ENCODE measurements at places on chromosomes 5 and 9.

DNA sequence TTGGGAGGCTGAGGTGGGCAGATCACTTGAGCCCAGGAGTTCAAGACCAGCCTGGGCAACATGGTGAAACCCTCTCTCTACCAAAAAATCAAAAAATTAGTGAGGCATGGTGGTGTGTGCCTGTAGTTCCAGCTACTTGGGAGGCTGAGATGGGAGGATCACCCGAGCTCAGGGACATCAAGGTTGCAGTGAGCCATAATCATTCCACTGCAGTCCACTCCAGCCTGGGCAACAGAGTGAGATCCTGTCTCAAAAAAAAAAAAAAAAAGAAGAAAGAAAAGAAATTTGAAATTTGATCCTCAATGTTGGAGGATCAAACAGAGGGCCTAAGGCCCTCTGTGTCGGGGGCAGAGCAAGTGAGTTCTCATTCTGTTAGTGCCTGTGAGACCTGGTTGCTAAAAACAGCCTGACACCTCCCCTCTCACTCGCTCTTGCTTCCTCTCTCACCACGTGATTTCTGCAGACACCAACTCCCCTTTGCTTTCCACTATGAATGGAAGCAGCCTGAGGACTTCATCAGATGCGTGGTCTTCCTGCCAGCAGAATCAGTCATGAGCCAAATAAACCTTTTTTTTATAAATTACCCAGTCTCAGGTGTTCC is 8.4 kb upstream of the GOLPH3 start:
- DNase-seq, result no peak

- DNase-seq, result no peak
Observed at GRCh38 chr5:160938532-160938931, 86.5 kb upstream of the ATP10B start.

DNA sequence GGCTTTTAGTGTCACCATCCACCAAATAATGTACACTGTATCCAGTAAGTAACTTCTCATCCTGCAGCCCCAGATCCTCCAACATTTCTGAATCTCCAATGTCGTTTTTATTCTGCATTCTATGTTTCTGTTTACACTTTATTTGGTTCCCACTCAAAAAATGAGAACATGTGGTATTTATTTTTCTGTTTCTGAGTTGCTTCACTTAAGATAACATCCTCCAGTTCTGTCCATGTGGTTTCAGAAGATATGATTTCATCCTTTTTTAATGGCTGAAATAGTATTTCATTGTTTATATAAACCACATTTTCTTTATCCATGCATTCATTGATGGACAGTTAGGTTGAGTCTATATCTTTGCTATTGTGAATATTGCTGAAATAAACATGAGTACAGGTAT is 677.3 kb upstream of the FTMT start:
- no peak for DNase-seq

DNA sequence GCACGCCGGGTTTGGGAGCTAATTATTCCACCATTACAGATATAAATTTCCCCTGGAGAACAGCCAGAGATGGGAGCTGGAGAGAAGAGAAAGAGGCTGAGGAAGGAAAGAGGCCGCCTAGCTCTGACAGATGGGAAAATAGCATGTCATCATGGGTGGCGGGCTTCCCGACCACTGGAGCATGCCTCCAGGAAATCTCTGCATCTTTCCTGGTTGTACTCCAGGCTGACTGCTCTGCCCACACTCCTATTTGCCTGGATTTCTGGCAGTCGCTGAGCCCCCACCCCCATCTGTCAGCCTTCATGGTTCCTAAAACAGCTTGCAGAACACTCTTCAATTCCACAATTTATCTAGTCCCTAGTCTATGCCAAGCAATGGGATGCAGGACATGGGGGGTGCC is 14.3 kb upstream of the GABRP start:
- DNase-seq, result no peak

DNA sequence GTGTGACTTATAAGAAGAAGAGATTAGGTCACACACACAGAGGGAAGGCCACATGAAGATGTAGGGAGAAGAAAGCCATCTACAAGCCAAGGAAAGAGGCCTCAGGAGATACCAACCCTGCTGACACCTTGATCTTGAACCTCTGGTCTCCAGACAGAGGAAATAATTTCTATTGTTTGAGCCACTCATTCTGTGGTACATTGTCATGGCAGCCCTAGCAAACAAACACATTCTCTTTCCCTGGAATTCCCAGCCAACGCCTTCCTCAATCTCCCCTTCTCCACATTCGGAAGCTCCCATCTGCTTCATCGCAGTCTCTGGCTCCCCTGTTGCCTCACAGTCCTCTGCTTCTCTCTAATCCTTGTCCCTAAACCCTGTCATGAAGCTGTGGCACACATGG is 16.7 kb downstream of the PTGS1 start:
- DNase-seq, result no peak

DNA sequence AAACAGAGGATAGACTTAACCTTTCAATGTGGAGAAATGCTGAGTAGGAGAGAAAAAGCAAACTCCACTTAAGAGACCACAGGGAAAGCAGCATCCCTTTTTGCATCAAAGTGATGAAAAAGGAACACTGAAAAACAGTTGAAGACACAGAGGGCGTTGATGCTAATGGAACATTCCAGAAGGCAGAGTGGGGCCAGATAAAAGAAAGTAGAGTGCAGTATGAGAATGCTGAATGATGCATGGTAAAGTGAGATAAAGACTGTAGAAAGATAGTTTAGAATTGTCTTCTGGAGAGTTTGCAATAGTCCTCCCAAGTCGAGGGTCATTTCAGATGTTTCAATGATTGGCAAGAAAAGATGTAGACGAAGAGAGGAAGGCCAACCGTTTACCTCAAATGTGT is 574.3 kb downstream of the PRR16 start:
- no peak for DNase-seq

DNA sequence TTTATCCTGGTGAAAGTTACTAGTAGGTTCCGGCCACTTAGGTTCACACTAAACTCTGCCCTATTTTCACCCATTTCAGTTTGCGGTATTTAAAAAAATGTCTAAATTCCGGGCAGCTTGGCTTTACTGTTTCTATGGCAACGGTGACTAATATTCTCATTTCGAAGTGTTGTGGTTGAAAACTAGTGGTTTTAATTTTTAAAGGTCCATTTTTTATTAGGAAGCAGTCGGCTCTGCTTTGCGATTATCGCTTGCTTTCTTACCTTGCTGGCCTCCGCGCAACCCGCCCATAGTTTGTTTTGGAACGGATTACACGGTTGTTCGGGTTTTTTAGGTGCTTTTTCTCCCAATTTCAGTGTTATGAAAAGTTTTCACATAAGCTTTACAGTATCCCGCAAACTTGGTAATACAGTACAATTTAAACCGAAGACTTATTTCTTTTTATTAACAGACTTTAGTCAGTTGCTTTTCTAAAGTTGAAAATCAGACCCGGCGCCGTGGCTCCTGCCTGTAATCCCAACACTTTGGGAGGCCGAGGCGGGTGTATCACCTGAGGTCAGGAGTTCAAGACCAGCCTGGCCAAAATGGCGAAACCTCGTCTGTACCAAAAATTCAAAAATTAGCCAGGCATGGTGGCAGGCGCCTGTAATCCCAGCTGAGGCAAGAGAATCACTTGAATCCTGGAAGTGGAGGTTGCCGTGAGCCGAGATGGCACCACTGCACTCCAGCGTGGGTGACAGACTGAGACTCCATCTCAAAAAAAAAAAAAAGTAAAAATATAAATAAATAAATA is 1.6 kb downstream of the KDM4C start:
- peak; percentile 66 for DNase-seq

GRCh38 chr9:95137587-95138145 is 179.8 kb downstream of the FANCC start:
- DNase-seq, result no peak

- DNase-seq, result no peak
Observed at GRCh38 chr9:86741311-86742208, 205.7 kb downstream of the GAS1 start.

All from activated CD8-positive, alpha-beta memory T cell treated with anti-CD3 and anti-CD28 coated beads for 24 hours (primary cell).